Fibroblast of skin of back (primary cell): ENCODE measurements at places on chromosomes 4 and X.
A peak's percentile ranks its signal among the peaks of the same experiment; 100 is the strongest.

GRCh38 chr4:33381816-33382215, 2661.6 kb downstream of the PCDH7 start:
- DNase-seq, result no peak

DNA sequence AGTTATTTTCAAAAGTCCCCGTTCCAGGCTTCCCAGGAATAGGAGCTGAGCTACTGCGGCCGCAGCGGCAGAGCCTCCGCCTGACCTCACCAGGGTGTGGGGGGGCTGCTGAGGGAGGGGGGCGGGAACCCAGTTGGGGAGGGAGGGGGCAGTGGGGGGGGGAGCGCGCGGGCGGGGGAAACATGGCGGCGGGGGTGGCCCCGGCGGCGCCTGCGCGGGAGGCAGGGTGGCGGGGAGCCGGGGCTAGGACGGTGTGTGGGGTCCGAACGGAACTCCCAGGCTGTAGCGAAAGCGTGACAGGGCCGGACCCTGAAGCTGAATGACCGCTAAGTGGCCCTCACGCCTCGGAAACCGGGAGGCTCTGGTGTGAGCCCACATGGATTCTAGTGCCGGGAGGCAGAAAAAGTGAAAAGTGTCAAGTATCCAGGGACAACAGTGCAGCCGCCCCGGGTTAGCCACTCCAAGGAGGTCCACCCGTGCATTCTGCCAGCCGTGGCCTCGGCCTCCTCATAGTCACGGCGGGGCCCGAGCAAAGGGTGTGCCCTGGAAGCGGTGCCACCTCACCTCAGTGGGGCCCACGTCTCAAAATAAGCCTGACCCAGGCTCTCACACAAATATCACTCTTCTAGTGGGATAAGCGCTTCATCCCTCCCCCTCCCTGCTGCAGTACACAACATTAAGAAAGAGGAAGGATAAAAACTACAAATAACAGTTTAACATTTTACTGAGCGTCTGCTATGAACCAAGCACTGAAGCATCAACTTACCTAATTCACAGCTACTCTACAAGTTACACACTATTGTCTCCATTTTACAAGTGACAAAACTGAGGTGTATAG, at the start of gene KLHL13:
KLHL13 (minus strand) TSS at position 98 of the 838 bp plus-strand sequence. CDS start 88,337 bp downstream, outside the sequence.
- DNase-seq, result peak; percentile 27

GRCh38 chr4:93303440-93303839, 525.1 kb upstream of the ATOH1 start:
- no peak for DNase-seq

- DNase-seq, result peak; percentile 51
Observed at GRCh38 chrX:110847334-110847733, 51.7 kb upstream of the CHRDL1 start.

DNA sequence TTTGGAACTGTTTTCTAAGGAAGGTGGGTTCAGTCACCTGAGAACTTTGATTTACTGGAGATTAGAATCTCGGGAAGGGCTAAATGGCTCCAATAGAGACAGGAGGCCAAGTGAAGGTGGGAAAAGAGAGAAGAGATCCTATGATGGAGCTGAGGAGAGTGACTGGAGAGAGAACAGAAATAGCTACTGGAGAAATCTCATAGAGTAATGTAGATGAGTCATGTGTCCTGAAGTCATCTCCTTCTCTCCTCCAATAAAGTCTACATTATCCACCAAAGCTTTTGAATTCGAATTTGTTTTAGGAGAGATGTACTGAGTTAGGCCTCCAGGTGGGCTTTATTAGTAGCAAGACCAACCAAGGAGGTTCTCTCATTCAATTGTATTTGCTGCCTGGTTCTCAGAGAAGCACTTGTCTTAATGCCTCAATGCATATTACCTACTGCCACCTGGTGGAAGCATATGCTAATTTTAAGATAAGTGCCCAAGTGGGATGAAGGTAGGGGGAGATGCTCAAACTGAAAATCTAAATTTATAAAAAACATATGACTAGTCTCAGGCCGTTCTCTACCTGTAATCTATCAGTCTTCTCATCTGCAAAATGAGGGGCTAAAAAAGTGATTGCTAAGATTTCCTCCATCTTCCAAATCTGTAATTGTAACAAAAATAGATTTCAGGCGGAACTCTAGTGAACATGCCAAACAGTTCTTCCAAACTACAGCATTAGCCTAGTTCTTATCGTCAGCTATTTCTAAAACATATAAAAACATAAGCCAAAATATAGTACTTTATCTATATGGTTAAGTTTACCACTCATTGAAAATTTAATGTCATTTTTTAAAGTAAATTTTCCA, 24.4 kb downstream of the TXK start:
- DNase-seq, result peak; percentile 33

- no peak for DNase-seq
Observed at GRCh38 chr4:70858454-70858853, 18.8 kb upstream of the GRSF1 start.

DNA sequence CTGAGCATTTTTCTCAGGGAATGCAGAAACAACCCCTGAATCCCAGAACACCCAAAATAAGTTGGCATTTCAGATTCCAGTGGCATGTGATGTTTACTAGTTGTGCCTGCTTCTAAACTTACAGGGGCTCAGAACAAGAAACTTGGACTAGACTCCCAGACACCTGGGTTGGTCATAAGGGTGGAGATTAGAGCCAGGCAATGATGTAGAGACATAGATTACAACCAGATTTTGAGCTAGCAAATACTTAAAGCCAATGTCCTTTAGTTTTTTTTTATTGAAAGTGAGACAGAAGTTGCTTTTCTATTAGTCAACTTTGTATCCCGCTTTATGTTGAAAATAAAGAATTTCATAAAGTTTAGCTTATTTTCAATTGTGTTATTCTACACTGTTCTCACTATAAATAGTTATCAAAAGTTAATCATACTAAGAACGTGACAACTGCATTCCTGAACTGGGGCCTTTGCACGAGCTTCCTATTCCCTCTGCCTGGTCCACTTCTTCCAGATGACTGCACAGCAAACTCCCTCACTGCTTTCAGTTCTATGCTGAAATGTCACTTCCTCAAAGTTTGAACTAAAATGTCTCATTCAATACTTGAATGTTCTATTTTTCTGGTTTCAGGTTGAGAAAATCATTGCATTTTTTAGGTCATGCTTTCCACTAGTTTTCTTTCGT, 224.7 kb upstream of the PPP1R2C start:
- DNase-seq, result no peak

- peak; percentile 83 for DNase-seq
Observed at GRCh38 chr4:153344131-153345011, at the start of gene MND1. MND1 (plus strand) TSS chr4:153344688; CDS start chr4:153344738, 50 bp downstream.

GRCh38 chr4:113248320-113248719, 198.9 kb downstream of the ANK2 start:
- peak; percentile 7 for DNase-seq

DNA sequence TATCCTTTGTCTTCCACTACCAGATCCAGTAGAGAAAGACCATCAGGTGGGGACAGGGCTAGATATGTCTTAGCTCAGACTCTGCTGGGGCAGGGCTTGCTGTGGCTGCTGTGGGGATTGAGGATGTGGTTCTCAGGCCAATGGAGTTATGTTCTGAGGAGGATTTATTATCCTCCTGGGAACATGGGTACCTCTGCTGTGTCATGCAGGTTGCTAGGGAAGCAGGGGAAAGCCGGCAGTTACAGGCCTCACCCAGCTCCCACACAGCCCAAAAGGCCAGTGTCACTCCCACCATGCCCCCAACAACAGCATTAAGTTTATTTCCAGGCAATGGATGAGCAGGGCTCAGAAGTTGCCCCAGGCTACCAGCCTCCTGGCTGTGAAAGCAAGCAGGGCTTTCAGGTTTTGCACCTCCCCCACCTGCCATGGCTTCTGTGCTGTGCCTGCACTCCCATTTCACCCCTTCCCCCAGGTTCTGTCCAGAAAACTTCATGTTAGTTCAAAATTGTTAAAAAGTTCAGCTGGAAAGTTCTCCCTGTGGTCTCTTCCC, 879.9 kb downstream of the ARAP2 start:
- DNase-seq, result no peak

GRCh38 chr4:6324461-6324998, 54.9 kb downstream of the WFS1 start:
- DNase-seq, result no peak

DNA sequence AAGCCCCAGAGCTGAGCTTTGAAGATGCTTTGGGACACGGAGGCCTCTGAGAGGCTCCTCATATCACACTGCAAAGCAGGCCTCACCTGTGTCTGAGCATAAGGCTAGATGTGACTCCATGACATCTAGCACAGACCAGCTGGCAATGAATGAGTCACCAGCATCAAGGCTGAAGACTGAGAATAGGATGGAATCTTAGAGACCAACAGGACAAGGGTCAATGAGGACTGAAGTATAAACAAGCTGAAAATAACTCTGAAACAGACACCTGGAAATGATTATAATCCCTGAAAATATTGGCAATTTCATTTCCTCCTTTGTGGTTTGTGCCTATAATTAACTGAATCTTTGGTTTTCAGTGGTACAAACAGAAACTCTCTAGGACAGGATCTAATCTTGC, 87.1 kb upstream of the PRPS1 start:
- no peak for DNase-seq

- peak; percentile 88 for DNase-seq
Observed at GRCh38 chrX:103398421-103398864, 22.1 kb downstream of the BEX3 start.

DNA sequence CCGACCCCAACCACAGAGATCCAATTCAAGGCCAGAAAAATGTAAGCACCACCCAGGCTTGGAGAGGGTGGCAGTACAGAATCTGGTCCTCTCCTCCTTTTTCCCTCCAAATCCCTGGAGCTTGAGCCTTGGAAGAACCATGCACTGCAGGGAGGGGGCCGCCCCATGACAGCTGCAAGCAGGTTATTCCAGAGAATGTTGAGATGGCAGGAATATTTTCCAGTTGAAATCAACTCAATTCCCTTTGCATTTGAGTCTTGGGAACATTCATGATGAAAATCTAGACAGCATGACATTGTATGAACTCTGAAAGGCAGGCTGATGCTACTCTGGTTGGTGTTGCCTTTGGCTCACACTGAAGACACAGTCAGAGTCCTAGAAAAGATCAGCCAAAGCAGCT, 386.6 kb upstream of the FGF16 start:
- no peak for DNase-seq

- DNase-seq, result peak; percentile 30
Observed at GRCh38 chrX:2974961-2975360, 31.4 kb upstream of the ARSH start.

- no peak for DNase-seq
Observed at GRCh38 chrX:155891446-155892210, 10.5 kb downstream of the VAMP7 start.

DNA sequence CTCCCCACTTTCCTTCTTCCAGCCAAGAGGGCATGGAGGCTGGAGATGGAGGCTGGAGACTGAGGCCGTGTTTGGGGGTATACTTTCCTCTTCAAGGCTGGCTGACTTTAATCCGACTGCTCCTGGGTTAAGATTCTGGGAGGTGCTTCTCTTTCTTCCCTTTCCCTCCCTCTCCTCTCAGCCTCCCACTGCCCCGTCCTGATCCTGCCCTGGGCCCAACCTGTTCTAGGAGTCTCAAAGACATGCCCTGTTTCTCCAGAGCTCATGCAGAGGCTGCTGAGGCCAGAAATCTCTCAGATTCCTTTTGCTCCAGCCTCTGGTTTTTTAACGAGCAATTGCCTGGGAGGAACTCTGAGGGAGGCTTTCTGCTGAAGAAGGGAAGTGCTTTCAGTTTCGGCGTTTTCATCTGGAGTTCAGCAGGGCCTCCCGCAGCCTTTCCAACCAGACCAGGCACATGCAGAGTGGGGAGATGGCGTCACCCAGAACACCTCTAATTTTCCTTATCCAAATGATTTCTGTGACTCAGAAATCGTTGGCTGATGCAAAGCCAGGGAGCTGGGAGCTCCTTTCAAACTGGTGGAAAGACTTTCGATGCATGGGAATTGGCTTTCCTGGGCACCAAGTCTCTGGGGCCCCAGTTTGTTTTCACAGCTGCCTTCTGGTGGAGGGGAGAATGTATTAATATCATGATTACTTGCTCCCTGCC, 34.5 kb upstream of the FAM9C start:
- peak; percentile 89 for DNase-seq

DNA sequence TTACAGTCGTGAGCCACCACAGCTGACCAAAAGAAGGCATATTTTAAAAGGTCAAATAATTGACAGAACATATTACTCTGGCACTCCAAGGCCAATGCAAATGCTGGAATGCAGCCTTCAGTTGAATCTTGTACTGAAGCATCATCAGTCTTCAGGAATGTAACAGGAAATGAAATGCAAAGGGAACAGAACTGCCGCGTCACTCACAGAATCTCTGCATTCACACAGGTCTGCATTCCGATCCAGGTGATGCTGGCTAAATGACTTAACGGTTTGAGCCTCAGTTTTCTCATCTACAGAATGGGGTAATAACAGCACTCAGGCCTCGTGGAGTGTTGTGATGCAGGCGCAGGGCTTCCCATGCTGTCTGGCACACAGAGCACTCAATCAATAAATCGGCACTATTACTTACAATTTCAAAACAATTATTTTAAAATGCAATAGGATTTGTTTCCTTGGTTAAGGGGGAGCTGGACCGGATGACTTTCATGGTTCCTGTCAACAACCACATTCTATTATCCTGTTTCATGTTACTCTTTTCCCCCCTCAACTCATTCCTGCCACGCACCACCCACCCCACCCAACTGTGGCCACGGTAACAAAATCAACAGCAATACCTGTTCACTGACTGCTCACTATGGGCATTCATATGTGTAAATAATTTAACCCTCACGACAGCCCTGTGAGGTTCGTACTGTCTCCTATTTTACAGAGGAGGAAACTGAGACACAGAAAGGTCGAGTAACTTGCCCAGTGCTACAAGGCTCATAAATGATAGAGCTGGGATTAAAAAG, 32.4 kb downstream of the IGFBP7 start:
- DNase-seq, result peak; percentile 94

- no peak for DNase-seq
Observed at GRCh38 chr4:15416357-15417232, 11.2 kb upstream of the C1QTNF7 start.

DNA sequence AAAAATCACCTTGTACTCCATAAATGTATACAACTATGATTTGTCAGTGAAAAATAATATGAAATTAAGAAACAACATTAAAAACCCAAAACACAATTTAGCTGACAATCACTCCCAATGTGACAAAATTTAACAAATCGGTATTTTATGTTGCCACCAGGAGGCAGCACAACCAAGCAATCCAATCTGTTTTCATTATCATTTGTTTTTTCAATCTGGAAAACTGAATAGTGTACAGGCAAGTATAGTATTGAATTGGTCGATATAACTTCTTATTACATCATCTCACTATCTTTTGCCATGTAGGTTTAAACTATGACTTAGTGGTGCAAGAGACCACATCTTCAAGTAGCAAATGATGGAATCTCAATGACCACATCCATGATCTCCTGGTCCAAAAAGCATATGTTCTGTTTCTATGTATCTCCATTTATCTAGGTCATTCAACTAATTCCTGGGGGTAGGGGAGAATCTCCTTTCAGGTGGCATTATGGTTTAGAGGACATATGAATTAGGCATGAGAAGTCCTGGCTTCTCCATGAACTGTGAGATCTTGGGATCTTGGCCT, 112.9 kb upstream of the AGA start:
- DNase-seq, result peak; percentile 32

- DNase-seq, result no peak
Observed at GRCh38 chrX:37679888-37680287, 5.7 kb upstream of the XK start.

DNA sequence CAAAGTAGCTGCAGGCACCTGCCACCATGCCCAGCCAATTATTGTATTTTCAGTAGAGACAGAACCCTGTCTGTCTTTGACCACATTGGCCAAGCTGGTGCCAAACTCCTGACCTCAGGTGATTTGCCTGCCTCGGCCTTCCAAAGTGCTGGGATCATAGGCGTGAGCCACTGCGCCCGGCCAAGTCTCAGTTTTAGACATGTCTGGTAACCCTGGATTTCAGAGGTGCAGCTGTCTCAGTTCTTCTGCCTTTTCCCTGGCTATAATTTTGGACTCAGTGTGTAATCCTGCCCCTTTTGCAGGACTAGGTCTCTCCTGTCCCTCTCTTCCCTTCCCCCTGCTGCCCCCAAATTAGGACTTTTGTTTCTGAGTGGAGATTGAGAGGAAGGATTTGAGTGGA, 46.6 kb downstream of the FAM193A start:
- DNase-seq, result no peak
